ENCODE measurements at places on chromosomes 6 and 20. TPM values are rescaled to one million over a fixed set of nuclear protein-coding genes. Genes with fewer than 3 reads are reported as not detected.

The CHMP4B gene
- polyA plus RNA-seq, result 96.0 TPM

The NOL4L gene
- polyA plus RNA-seq, result 61.8 TPM

The NEURL2 gene
- 8.8 TPM for polyA plus RNA-seq

The OTOR gene
- not detected for polyA plus RNA-seq

The RFX6 gene
- not detected for polyA plus RNA-seq
